ENCODE measurements at places on chromosomes 1 and 21.

DNA sequence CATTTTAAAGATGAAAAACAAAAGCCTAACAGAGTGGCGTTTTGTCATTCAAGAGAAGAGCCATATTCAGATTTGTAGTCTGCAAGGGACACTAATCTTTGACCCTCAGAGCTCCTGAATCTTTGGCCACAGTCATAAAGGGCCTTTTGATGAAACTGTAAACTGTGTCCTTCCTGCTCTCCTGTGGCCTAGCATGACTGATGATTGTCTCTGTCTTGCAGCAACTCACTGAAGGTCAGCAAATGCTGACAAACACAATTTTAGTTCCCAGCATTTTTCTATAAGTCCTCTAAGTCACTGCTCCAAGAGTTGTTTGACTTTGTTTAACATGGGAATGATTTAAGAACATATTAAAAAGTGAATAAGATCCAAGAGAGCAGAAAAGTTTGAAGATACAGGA is 55.3 kb upstream of the PRELP start:
- H3K4me1 ChIP-seq, result no peaks in the 10 kb centered on the region
- no peak overlapping the region for H3K27ac ChIP-seq
- DNase-seq, result no peak
- peaks cover 21% of the 10 kb centered on the region for H3K27me3 ChIP-seq
- no peaks in the 10 kb centered on the region for H3K36me3 ChIP-seq

GRCh38 chr1:56821462-56821797 is 2.2 kb upstream of the FYB2 start:
- H3K4me3 ChIP-seq, result no peak overlapping the region
- no peak for DNase-seq
- H3K36me3 ChIP-seq, result no peaks in the 10 kb centered on the region
- no peak overlapping the region for H3K27ac ChIP-seq
- no peaks in the 10 kb centered on the region for H3K27me3 ChIP-seq
- H3K4me1 ChIP-seq, result no peaks in the 10 kb centered on the region

DNA sequence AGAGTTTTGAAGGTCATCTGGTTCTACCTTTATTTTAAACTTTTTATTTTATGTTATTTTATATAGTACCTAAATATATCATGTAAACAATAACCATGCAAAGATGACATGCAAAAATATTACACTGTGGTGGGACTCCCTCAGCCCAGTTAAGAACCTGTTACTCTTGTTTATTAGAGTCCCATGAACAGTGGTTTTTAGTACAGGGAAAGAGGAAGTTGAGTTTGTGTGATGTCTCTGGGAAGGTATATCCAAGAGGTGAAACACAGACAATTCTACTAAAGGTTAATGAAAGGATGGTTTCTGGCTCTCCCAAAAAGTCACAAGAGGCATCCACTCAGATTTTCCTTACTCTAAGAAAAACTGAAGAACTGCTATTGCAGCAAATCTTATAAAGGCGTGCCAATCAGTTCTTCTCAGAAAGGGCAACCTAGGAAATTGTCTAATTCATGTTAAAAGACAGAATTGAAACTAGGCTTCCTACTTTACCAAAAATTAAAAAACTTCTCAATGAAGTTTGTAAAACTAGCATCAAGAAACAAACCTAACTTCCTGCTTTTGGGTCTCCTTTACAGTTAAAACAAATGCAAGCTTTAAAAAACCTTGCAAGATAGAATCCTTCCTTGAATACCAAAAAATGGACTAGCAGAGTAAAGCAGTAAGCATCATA is 19.9 kb downstream of the GFI1 start:
- no peak for DNase-seq
- H3K4me1 ChIP-seq, result peaks cover 59% of the 10 kb centered on the region
- no peak overlapping the region for H3K4me3 ChIP-seq
- peaks cover 32% of the 10 kb centered on the region for H3K36me3 ChIP-seq
- peak overlapping the region; percentile 72 for H3K27ac ChIP-seq

DNA sequence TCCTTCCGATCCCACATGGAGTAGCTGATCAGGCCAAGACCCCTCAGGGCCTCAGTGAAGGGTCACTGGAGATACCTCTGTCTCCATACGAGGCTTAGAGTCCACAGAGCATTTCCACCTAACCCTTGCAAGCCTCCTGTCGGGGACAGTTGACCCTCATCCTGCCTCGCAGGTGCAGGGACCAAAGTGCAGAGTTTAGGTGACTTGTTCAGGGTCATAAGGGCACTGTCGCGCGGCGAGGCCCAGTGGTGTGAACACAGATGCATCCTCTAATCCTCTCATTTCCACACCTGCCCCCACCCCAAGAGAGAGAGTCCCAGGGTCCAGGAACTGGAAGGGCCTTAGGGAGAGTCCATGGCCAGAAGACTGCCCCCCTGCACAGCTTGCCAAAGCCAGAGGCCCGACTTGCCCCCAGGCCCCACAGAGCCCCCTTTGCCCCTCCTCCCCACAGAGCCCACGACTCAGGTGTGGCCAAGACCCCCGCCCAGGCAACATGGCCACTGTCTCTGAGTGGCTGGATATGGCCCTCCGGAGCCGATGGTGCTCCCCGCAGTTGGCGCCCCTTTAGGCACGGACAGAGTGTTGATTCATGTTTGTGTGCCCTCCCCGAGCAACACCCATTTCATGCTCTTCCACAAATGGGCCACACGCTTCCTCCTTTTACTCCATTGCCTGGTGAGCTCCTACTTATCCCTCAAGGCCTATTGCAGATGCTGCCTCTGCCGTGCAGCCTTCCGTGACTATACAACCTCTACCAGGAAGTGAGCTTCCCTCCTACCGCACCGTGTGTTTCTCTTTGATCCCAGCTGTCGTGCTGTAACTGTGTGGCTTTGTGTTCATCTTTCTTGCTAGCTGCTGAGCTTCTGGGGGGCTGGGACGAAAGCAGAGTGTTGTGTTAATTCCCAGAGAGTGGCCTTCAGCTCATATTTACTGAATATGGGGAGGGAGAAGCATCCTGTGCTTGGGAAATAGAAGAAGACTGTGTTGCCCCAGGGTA is 1.7 kb downstream of the TRPM2 start:
- peak overlapping the region; percentile 82 for H3K27ac ChIP-seq
- H3K4me1 ChIP-seq, result peaks cover 56% of the 10 kb centered on the region
- H3K4me3 ChIP-seq, result peak overlapping the region; percentile 73
- H3K36me3 ChIP-seq, result peaks cover 32% of the 10 kb centered on the region
- H3K27me3 ChIP-seq, result peaks cover 4% of the 10 kb centered on the region

DNA sequence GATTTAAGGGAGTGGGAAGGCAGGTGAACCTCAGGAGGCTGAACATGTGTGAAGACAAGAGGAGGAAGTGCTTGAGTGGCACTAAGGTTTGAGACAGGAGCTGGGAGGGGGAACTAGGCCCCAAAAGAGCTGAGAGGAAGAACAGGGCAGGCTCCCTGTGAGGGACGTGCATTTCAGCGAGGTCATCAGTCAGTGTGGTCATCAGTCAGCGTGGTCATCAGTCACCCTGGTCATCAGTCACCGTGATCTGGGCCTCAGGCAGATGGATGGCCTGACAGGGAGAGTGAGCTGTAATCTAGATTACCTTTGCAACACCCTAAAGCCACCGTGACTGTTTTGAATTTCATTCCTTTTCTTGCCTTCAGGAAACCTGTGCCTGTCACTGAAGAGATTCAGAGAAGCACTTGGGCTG is 29.1 kb downstream of the VTCN1 start:
- no peaks in the 10 kb centered on the region for H3K4me1 ChIP-seq
- no peak for DNase-seq
- H3K4me3 ChIP-seq, result no peak overlapping the region
- H3K27ac ChIP-seq, result no peak overlapping the region
- H3K36me3 ChIP-seq, result no peaks in the 10 kb centered on the region
- no peaks in the 10 kb centered on the region for H3K27me3 ChIP-seq

DNA sequence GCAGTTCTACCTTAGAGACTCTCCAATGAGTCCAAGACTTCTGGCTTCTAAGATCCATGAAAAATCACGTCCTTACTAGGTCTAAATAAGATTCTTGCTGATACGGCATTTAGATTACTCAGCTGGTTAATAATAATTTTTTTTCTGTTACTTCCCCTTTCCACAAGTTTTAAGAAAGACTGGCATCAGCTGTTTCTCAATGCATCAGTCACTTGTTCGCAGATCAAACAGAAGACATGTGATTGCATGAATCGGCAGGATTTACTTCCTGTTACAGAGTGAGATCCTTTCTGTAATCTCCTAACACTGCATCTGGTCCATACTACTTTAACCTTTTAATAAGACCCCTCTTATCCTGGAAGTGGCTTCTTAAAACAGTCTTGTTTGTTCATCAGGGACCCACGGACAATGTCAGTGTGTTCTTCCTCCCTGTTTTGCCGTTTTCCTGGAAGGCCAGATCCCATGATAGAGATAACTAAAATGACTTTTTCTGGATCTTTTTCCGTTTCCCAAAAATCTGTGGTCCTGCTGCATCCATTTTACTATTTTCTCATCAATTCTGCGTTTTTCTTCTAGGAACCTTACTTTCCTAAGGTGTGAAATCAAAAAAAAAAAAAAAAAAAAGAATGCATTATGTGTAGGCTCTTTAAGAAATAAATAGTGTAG is 6.1 kb downstream of the NPL start:
- DNase-seq, result no peak
- H3K36me3 ChIP-seq, result no peaks in the 10 kb centered on the region
- peaks cover 7% of the 10 kb centered on the region for H3K4me1 ChIP-seq
- H3K4me3 ChIP-seq, result no peak overlapping the region
- peaks cover 8% of the 10 kb centered on the region for H3K27me3 ChIP-seq
- H3K27ac ChIP-seq, result no peak overlapping the region

All from activated CD4-positive, alpha-beta T cell treated with anti-CD3 and anti-CD28 coated beads, Interleukin-2, amount 10 ng/mL, durations not matched to agents 7 days and 5 days (primary cell).